Left hindlimb (tissue), 1 donor: ENCODE measurements at places on chromosomes 7 and 10.
A peak's percentile ranks its signal among the peaks of the same experiment; 100 is the strongest.

DNA sequence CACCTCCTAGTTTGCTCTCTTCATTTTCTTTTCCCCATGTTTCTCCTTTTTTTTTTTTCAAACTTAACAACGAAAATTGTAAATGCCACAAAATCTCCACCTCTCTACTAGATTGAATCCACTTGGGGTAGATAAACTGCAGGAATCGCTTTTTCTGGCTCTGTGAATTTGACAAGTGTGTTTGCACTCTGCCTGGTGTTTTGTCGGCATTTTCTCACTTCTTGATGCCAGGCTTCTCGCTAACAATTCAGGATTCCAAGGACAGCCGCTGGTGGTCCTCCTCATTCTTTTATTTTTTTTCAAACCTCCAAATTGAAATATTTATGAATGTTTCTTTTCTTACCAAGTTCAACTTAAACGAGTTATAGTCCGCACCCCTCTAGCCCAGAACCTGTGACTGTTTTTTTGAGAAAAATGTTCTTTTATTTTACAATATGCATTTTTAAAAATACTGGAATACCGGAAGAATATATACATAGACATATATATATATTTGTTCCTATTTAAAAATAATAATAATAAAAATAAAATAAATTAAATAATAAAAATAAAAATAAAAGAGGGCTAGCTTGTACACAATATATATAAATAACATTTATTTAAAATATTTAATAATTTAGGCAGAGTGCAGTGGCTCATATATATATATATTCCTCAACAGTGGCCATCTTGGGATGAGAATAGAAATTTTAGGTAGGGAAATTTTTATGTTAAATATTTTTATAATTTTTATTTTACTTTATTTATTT is 538.8 kb downstream of the TYW1 start:
- no peak for DNase-seq

GRCh38 chr7:89183712-89184111 is 388.2 kb upstream of the TEX47 start:
- no peak for DNase-seq

- DNase-seq = peak; percentile 52
Observed at GRCh38 chr10:62082729-62083411, 181.4 kb downstream of the ARID5B start.

GRCh38 chr7:131197920-131198615 is 129.6 kb upstream of the MKLN1 start:
- DNase-seq = no peak

- peak; percentile 74 for DNase-seq
Observed at GRCh38 chr7:70694971-70695794, 436.8 kb upstream of the GALNT17 start.

GRCh38 chr10:103458720-103459119 is at the start of gene CALHM1:
Gene CALHM1, minus strand, starts transcription at chr10:103458900. Its CDS starts 149 bp downstream, at chr10:103458751.
- DNase-seq = no peak

DNA sequence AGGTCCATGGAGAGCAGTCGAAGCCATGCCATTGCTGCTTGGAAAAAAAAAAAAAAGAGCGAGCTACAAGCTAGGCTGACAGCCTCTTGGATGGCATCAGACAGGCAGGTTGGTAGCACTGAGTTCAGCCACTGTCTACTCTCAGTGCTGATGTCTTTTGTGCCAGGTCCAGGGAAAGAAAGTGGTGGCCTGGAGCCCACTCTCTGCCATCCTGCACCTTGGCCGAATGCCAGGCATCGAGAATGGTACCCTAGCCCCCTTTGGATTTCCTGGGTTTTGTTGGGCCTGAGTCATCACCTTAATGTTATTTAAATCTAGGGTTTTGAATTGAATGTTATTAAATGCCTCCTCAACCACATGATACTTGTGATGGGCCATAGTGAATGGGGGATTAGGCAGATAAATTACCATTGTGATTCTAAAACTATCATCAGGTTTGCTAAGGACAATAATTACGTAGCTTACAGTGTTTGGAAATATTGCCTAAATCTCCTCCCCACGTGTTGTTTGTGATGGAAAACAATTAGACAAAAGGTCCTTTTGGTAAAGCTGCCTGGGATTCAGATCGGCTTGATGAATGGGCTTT is 195.7 kb upstream of the GPR26 start:
- no peak for DNase-seq

DNA sequence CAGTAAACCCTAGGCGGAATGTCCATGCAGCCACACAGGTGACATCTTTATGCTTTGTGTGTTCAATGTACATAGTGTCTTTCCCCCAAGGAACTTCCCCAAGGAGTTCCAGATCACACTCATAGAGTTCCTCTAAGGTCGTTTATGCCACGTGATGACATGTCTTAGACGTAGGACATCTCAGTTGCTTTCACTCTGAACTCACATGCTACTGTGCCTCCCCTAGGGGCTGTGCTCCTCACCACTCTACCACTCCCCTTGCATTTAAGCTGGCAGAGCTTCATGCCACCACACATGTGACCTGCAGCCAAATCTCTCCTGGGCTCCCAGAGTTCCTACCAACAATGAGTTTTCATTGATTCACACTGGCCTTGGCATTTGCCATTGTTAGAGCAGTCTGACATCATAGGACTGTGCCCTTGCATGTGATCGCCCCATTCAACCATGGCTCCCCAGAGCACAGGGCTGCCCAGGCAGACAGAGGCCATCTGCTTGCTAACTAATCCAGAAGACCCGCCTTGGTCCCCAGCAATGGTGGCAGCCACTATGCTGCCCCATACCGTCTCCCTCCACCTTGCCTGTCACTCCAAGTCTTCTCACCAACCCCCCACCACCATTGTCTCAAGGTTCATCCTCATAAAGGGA is 95.3 kb upstream of the MACROH2A2 start:
- peak; percentile 32 for DNase-seq

DNA sequence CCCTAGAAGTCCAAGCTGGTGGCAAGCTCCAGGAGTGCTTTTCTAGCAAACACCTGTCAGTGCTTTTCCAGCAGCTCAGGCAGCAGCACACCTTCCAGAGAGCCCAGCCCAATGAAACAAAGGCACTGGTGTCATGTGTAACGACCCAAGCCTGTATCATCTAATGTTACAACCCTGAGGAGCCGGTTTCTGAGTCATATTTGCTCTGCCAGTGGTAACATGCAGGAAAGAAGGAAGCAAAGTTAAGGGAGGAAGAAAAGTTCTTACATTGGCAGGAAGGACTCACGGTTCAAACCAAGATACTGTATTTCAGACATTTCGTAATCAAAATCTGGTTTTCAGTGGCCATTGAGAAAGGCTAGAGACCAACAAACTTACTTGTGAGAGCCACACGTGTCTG is at the start of gene ANKRD22:
Gene ANKRD22 (minus strand): TSS at position 139 of the 400 bp plus-strand sequence. CDS start 237 bp downstream, outside the sequence.
- no peak for DNase-seq

GRCh38 chr10:42941295-42941644 is 135.6 kb upstream of the RET start:
- no peak for DNase-seq

DNA sequence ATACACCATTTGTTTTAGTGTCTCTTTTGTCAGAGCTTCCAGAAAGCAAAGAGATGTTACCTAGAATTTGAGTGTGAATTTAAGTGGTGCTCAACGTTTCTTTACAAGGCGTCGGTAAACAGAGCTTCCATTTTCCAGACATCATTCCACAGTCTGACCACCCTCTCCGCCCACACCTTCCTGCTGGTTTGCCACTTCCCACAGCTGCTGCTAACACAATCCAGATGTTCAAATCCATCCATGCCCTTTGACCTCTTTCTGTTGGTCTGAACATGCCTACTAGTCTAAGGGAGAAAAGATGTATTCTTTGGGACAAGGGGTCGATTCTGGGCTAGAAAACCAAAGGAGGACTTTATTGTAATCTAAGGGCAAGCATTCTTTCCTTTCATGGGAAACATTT is 86.1 kb downstream of the FAM107B start:
- peak; percentile 40 for DNase-seq

DNA sequence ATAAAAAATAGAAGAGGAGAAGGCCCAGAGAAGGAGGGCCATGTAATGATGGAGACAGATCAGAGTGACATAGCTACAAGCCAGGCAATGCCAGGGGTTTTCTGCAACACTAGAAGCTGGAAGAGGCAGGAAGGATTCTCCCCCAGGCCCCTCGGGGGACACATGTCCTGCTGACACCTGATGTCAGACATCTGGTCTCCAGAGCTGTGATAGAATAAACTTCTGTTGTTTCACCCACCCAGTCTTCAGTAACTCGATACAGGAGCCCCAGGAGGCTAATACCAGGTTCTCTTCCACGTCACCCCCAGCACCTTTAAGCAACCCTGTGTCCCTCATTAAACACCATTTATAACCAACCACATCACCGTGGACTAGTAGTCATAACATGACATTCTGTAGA is 94.9 kb downstream of the TMEM130 start:
- no peak for DNase-seq

- DNase-seq = no peak
Observed at GRCh38 chr7:139548302-139549028, 25.0 kb downstream of the CLEC2L start.

DNA sequence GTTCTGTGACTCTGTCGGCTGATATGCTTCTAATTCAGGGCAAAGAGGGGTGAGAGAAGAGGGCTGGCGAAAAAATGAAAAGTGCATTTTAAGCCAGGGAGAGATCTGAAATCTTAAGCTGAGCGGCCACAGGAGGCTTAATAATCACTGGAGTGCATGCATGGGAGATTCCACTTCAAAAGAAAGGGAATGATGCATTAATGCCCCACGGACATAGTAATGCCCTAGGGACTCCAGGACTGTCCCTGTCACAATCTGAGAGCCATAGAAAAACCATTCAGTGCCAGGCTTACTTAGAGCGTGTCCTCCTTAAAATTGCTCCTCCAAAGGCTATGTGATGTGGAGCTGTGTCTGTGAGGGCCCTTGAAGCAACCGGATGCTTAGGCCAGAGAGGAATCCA is 75.1 kb downstream of the NHLRC2 start:
- DNase-seq = no peak

DNA sequence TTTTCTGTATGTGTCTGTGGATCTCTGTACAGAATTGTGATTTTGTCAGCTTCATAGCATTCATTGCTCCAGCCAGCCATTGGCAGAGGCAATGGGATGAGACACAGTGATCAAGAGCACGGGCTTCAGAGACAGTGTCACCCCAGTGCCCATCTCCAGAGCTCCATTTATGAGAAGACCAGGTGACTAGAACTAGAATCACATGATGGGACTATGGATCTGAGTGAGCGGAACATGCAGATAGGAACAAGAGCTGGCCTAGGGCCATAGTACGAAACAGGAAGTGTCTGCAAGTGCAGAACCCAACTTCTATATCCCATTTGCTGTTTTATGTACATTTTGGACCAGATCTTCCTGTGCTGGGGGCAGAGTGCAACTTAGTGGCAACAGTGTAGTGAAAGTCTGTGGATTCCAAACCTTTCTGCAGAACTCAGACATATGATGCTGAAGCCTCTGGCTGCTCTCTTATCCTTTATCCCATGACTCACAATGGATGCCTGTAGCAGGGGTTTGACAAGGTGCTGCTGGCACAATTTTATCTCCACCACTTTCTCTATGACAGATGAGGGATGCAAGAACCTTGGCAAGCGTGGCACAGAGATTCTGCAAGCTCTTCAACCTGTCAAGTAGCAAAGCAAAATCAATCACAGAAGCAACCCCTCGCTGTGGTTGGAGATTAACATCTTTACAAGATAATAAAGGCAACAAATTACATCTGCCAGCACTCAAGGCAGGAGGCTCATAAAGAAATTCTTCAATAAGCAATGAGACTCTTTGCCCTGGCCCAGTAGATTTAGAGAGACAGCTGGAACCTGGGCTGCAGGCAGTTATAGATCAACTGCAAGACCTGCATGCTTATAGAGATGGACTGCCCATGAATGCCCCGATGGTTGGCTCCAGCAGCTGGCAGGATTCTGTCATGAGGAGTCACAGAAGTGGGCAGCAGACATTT is 681.3 kb downstream of the TNS3 start:
- no peak for DNase-seq

DNA sequence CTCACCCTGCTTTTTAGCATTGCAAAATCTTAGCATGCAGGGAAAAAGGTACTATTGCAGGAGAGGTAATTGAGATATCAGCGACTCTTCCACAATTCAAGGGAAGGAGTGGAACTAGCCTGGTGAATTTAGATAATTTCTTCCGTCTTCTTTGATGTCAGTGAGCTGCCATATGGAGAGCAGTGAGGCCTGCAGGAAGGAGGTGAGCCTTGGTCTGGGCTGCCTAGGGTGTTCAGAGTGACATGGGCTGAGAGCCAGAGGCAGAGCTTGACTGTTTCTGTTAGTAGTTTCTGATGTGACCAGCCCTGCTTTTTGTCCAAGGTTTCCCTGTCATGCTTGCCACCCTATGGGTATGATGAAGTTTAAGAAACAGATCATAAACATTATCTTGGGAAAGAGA is 28.6 kb downstream of the KAT6B start:
- DNase-seq = no peak

DNA sequence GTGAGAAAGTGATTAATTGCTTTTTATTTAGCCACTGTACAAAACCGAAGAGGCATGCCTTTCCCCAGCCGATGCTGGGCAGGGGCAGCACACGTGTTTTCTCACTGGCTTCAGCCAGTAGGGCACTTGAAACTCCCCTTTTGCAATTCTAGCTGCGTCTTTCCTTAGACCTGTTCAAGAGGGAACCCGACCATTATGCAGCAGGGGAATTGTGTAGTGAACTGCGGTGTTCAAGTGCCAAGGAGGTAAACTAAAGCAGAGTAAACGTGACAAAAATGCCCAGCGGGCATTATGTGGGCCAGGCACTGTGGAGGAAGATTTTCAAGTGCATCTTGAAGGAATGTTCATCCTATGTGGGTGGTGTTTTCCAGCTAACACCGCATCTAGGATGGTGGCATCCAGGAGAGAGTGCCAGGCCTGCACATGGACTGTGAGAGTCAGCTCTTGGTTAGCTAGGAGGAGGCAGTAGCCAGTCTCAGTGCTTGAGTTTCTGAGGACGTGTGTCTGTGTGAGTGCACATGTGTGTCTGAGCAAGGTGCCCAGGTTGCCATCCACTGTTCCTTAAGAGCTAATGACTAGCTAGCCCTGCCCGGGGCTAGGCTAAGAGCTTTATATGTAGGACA is 3.3 kb downstream of the WIPF3 start:
- no peak for DNase-seq
